ENCODE measurements at places on chromosomes 7 and 10.

- no peak for DNase-seq
Measured at GRCh38 chr7:85508642-85509410, 322.0 kb upstream of the SEMA3D start.

GRCh38 chr7:151712810-151713125, 164.1 kb downstream of the PRKAG2 start:
- no peak for DNase-seq

- no peak for DNase-seq
Measured at GRCh38 chr7:140209866-140210609, 33.3 kb upstream of the KDM7A start.

DNA sequence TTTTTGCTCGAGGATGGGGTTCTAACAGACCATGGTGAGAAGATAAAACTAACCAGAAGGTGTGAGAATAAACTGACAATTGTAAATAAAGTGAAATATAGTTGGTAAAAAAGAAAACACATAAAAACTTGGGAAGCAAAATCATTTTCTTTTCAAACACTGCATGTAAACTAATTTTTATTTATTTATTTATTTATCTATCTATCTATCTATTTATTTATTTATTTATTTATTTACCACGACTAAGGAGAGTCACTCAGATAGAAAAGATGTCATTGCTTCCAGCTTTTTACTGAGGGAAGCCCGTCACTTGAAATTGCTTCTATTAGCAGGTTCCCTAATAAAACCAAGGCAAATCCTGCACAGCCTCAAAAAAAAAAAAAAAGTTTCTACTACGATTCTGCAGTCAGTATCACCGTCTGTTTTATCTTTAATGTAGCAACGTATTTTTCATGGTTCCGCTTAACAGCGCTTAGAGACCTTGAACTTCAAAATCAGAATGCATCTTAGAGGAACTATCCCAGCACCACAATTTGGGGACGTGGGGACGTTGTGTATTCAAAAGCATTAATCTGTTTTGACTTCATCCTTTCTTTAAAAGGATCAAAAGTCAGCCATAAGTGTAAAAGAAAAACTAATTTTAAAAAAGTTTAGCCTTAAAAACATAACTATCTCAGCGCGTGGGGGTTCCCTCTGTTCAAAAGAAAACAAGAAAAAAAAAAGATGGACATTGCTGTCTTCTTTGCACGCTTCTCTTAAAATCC, 33.3 kb upstream of the EBLN1 start:
- no peak for DNase-seq

DNA sequence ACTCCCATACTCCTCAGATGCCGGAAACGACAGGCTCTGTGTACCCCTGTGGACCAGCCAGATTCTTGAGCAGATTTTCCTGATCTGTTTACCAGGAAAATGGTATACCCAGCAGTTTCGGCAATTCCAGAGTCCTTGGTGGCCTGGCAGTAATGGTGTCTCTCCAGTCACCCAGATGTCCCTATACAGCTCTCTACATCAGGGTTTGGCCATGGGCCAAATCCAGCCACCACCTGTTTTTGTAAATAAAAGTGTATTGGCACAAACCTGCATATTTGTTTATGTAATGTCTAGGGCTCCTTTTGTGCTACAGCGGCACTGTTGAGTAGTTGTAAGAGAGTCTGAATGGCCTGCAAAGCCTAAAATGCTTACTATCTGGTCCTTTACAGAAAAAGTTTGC, 491.3 kb downstream of the RPS24 start:
- DNase-seq: no peak

DNA sequence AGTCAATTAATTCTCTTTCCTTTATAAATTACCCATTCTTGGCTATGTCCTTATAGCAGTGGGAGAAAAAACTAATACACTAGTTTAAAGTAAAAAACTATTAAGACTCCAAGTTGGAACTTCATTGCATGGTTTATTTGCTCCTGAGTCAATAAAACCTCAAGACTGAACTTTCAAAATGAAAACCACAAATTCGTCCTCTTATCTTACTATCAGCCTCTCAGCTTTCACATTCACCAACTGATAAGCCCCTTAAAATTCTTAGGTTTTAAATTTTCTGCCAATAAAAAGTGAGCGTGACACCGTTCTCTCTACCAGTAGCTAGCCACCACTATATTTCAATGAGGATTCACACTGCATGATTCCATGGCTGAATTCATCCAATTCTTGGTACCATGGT, 346.4 kb upstream of the NPSR1 start:
- DNase-seq: no peak

DNA sequence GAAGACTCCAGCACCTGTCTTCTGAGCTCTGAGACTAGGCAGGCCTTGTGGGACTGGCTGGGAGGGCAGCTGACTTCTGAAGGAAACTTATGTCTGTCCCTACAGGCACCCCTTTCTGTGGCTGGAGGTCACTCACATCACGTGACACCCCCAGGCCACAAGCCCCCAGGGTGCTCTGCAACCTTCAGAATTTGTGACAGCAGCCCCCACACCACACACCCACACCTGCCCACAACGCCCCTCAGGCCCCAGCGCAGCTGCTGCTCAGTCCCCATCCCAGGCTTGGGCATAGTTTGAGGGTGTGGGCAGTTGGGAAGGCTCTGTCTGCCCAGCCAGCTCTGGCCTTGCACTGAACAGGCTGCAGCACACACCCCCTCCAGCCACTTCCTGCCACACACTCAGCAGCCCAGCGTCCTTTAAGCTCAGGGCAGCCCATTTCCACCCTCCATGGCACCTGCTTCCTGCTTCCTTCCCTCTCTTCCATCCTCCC, 80.0 kb upstream of the UNC5B start:
- no peak for DNase-seq

DNA sequence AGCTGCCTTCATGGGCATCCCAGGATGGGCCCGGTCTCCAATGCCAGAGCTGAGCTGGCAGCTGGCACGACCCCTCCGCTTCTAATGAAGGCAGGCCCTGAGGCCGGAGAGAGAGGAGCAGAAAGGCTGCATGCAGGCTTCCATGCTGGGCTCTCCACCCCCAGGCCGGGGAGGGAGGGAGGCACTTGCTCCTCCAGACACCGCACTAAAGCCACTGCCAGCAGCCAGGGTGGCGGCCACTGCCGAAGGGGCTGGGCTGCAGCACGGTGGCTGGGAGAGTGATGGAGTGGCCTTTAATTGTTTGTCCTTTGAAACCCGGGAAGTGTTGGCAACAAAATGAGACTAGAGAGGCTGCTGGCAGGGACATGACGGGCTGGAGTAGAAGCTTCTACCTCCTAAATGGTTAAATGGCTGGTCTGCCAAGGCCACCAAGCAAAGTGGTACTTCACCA, 236.5 kb downstream of the SKAP2 start:
- DNase-seq: no peak

- DNase-seq: no peak
Measured at GRCh38 chr7:102181517-102181916, 105.2 kb upstream of the SH2B2 start.

DNA sequence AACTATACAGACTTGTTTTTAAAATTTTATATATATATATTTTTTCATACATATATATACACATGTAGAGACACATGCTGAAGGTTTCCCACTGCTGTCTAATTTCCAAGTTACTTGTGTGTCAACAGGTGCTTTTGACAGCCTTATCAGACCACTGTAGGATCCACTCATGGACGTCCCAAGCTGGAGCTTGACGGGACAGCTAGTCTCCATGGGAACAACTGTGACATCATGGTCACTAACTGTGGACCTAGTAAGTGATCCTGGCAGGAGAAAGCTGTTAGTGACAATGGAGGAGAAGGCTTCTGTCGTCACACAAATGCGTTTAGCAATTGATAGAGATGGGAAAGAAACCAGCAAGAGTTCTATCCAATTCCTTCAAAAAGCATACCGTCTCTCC, 60.2 kb upstream of the DDC start:
- DNase-seq: no peak

DNA sequence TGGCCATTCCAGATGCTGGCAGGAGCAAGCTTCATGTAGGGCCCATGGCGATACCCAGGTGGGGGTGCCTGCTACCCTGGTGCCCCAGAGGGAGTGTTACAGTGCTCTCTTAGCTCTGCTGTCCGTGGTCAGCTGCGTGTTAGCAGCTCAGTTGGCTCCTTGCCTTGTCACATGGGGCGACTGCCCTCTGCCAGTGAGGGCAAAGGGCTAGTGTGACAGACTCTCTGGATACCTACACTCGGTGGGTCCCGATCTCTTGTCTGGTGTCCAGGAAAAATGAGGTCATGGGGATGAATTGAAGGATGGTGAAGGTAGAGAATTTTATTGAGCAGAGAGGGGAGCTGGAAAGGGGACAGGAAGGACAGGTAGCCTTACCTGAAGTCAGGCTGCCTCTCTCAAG, 152.2 kb downstream of the CYP26A1 start:
- no peak for DNase-seq

- DNase-seq: no peak
Measured at GRCh38 chr7:75962607-75963380, 31.6 kb downstream of the TMEM120A start.

GRCh38 chr10:77244746-77245145, 392.9 kb downstream of the KCNMA1 start:
- DNase-seq: no peak

DNA sequence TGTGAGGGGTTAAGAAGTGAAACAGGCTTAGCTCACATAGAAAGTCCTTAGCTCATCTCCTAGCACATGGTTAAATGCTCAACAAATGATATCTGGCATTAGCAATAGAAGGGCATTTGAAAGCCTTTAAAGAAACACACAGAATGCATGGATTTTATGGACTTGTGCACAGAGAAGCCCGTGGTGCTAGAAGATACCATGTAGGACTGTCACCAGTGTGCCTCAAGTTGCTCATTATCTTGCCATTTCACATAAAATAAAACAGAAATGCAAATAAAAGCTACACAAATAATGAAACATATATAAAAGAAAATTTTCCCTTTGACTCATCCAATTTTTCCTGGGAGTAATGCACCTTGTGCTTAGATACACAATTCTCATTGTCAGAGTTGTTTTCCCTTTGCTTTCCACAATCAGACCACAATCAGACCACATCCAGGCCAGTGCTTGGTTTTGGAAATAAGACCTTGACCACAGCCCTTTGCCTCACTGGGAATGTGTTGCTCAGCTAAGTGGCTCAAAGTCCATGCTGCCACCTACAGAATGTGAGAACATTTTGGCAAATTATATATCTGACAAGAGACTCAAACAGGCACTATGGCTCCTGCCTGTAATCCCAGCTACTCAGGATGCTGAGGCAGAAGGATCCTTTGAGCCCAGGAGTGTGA, 9.5 kb upstream of the WDR11 start:
- no peak for DNase-seq

- DNase-seq: no peak
Measured at GRCh38 chr7:240146-240676, 47.8 kb downstream of the FAM20C start.

DNA sequence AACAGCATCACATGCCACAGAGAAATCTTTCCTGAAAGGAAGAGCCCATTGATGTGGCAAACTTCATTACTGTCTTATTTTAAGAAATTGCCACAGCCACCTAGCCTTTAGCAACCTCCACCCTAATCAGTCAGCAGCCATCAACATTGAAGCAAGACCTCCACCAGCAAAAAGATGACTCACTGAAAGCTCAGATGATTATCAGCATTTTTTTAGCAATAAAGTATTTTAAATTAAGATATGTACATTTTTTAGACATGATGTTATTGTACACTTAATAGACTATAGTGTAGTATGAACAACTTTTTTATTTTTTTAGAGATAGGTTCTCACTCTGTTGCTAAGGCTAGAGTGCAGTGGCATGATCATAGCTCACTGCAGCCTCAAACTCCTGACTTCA, 14.8 kb downstream of the STEAP1B start:
- DNase-seq: no peak

DNA sequence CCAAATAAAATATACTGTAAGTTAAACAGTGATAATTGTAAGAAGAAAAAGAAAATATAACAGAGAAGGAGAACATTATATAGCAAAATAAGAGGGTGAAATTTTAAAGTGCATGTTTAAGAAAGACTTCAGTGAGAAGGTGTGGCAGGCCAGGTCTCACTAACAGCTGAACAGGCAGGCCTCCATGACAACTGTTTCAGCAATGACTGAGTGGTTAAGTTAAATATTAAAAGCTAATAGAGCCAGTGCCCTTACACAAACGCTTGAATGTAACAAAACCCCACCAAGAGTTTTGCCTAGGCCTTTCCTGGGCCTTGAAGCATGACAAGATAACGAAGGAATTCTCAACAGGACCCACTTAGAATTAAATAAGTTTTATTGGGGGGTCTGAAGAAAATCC, 32.6 kb downstream of the CFAP43 start:
- DNase-seq: no peak

DNA sequence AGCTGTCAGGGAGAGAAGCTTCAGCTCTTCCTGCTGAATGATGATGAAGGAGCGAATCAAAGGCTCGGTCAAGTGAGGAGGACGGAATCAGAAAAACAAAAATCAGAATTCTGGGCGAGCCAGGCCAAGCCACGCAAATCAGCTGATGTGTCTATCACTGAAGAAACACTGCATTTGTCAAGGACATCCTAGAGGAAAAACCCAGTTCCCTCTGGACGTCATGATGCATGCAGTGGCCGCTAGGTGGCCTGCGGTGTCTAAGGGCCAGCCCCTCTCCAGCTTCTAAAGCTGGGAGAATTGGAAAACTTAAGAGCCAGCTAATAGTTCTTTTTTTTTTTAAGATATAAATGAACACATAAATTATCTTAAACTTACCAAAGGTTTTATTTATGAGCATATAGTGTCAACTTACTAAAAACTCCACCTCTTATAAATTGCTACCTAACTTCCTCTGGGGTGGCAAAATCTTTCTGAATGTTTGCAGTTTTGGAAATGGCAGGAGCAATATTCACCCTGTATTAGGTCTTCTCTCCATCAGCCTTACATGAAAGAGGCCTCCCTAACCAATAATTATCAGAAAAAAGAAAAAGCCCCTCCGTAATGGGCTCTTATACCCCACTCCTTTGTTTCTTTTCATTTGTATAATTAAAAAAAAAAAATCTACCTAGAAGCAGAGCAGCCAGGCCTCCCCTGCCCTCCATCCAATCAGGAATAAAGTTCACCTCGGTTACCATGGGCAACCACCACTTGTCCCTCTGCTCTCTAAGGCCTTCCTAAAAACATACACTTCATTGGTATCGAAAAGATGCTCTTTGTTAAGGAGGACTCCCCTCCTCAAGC, 186.8 kb downstream of the USP6NL start:
- no peak for DNase-seq

GRCh38 chr7:11319491-11320274, 346.0 kb downstream of the PHF14 start:
- DNase-seq: no peak

GRCh38 chr7:32587411-32587948, 92.2 kb downstream of the AVL9 start:
- no peak for DNase-seq

GRCh38 chr10:69884024-69884367, 82.3 kb downstream of the COL13A1 start:
- DNase-seq: no peak

Measured in stimulated activated CD8-positive, alpha-beta memory T cell treated with anti-CD3 and anti-CD28 coated beads, Interleukin-2, amount 100 ng/mL, for 1 hour (primary cell).